ENCODE measurements at places on chromosomes 6 and 20. TPM values are rescaled to one million over a fixed set of nuclear protein-coding genes. Genes with fewer than 3 reads are reported as not detected.

The GSTA1 gene
- not detected for total RNA-seq

The ARFGEF3 gene
- total RNA-seq, result 3.5 TPM

The NKX2-4 gene
- total RNA-seq, result not detected

The MMP24 gene
- 0.32 TPM for total RNA-seq

The ABT1 gene
- 24.7 TPM for total RNA-seq

The PERP gene
- 11.4 TPM for total RNA-seq

The SUMO4 gene
- 0.32 TPM for total RNA-seq
